Lower lobe of right lung (tissue), 2 donors: ENCODE measurements at places on chromosomes 12 and 14.

- no peak for DNase-seq
Measured at GRCh38 chr12:43378448-43378847, 173.6 kb downstream of the ADAMTS20 start.

DNA sequence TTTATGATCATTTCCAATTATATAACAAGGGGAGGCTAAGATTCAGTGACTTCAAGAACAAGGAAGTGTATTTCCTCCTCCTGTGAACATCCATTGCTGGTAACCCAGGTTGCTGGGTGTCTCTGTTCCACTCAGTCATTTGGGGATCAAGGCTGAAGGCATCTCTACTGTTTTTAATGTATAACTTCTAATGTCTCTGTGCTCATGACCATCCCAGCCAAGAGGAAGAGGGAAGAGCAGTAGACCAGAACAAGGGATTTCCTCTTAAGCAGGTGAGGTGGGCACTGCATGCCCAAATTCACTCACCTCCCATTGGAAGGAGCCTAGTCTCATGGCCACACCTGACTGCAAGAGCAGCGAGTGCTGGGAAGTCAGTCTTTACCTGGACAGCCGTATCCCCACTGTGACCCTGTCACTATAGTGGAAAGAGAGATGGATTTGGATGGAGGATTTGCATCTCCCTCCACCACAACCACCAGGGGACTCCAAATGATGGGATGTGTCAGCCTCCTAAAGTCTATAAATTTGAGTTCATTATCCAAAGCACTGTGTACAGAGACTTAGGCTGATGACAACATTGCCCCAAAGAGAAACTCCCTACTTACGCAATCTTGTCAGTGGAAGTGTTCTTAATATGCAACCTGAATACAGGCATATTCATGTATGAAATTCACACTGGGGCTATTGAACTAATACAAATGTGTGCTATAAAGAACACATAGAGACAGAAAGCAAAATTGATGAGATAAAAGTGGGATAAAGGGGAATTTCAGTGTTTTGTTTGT, 368.7 kb downstream of the TMEM132D start:
- DNase-seq, result no peak

GRCh38 chr14:50018201-50018932, 98.0 kb downstream of the VCPKMT start:
- no peak for DNase-seq

- no peak for DNase-seq
Measured at GRCh38 chr12:88662961-88663360, 82.7 kb upstream of the KITLG start.

DNA sequence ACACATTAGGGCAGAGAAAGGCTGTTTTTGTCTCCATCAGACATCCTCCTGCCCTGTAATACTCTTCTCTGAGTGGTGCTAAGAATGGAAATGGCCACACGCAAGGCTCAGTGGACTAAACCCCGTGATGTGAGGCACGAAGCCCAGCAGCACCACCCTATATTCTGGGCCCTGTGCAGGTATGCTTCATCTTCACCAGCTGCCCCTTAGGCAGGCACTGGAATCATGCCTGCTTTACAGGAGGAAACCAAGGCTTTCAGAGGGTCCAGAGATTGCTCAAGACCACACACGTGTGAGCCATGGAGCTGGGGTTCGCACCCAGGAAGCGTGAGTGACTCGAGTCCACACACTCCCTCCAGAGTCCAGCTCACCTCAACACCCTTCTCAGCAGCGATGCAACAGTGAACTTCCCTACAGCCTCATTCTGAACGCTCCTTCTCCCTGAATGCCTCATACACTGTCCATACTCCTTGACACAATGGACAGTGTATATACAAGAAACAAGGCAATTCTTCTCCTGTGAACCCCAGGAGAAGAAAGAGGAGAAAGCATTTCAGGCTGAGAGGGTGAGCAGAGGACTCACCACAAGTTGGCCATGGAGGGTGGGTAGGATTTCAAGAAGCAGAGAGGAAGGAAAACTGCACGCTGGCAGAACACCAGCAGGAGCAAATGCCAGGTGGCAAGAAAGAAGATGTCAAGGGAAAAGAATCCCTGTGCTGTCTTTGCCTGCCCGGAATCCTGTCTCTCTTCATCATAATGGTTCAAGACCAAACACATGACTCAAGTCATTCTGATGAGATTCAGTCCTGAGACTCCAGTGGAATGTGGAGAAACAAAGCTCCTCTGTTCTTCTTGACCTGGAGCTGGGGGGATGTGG, 39.1 kb downstream of the NT5DC3 start:
- no peak for DNase-seq

DNA sequence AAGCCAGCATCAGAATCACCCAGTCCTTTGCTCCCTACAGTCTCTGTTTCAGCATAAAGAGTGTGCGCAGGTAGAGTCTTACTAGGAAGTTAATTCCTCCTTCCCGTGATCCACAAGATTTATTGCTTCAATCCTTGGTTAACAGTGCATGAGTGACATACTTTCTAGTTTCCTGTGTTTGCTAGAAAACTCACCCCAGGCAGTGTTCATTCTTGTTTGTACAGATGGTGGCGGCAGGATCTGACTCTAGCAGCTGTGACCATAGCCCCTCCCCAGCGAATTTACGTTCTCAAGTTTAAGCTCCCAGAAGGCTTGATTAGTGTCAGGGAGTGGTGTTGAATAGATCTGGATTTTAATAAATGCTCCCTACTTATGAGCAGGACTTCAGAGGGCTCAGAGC, 75.9 kb upstream of the ANO2 start:
- DNase-seq, result no peak

DNA sequence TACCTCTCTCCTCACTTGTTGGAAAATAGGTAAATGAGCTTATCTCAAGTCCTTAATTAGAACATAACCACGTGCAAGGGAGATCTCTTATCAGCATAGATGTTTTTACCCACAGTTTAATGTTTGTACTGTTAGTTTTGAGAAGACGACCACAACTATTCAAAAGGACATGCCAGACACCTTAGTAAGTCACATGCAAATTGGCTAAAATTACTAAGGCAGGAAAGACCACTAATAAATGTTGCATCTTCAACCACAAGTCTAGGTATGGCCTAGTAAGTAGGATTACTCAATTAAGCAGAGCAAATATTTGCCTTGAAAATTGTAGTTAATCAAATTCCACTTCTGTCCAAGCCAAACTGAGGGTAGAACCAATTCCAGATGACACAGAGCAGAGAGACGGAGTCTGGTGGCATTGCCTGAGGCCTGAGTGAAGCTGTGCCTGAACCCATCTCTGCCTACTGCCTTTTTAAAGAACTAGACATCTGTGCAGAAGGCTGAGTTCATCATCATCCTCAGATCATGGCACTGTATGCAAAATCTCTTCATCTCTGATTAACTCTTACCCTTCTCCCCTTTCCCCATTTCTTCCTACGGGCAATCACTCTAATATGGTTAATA, 29.7 kb upstream of the CHST11 start:
- DNase-seq, result no peak

- no peak for DNase-seq
Measured at GRCh38 chr14:28630100-28630499, 136.5 kb upstream of the FOXG1 start.

GRCh38 chr12:45575823-45576475, 153.6 kb upstream of the ARID2 start:
- DNase-seq, result no peak

- no peak for DNase-seq
Measured at GRCh38 chr12:90979951-90980350, 24.8 kb downstream of the EPYC start.

- DNase-seq, result no peak
Measured at GRCh38 chr14:59301354-59301753, 112.9 kb downstream of the DAAM1 start.

DNA sequence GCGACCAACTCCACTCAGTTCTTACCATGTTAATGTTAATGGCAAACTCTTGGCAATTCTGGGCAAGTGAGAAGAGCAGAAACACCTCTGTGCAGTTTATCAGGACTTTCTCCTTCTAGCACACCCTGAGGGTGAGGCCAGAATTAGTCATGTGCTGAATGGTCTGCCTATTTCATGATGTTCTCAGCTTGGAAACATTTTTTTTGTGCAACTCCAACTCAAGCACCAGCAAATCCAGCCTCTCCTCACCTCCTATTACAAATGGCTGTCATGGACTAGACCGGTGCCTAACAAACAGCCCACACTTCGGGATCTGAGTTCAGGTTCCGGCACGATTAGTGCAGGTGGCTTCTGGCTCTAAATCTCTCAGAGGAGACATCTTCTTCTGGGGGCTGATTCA, 246.0 kb downstream of the ZFP36L1 start:
- DNase-seq, result no peak

GRCh38 chr14:67482231-67483164, 6.0 kb downstream of the TMEM229B start:
- no peak for DNase-seq
